ENCODE measurements at places on chromosomes 12 and 14.

- no peak for DNase-seq
These were observed 22.6 kb upstream of the KIF26A start for GRCh38 chr14:104115691-104116287.

- DNase-seq: peak; percentile 2
These were observed 5.5 kb downstream of the OR10AD1 start for GRCh38 chr12:48197549-48197970.

DNA sequence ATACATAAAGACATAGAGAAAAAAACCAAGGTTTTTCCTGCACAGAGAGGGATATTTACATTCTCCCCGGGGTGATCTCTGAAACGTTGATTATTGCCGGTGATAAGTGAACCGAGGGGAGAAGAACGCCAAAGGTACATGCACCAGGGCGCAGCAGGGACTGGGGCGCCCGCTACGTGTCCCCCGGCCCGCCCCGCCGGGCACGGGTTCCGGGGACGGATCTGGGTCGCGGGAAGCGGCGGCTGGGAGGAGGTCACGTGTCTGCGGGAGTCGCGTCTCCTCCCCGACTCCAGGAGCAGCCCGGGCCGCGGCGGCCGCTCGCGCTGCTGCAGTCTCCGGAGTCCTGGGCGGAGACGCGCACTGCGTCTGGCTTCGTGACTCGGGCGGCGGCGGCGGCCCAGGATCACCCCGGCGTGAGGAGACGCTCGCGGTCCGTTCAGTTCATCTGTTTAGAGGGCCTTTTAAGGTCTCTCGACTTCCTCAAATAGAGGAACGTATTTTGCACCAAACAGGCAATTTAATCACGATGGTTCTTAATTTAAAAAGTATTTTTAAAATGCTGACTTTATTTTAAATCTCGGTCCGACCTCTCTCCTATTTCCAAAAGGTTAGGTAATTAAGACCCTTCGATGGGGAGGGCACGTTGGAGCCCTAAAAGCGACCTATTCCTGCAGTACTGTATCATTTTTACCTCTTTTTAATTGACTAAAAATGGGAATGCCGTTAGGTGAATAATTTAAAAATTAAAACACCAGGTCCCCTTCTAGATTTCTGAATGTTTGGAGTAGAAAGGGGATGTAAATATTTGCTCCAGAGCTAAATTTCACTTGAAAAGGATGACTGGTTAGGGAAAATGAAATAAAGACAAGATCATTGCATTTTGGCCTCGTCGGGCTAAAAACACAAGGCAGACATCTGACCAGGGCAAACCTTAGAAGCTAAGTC is 1.8 kb upstream of the BHLHE41 start:
- no peak for DNase-seq

DNA sequence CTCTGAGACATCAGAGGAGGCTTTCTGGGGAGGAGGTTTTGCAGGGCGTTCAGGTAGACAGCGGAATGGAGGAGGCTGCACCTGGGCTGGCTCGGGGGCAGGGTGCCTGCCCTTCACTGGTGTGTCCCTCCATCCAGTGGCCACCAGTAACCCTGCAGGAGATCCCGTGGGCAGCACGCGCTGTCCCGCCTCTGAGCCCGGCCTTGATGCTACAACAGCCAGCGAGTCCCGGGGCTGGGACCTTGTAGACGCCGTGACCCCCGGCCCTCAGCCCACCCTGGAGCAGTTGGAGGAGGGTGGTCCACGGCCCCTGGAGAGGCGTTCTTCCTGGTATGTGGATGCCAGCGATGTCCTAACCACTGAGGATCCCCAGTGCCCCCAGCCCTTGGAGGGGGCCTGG is 10.0 kb upstream of the ADSS1 start:
- no peak for DNase-seq

- no peak for DNase-seq
These were observed 36.0 kb upstream of the DLK1 start for GRCh38 chr14:100690672-100691071.

GRCh38 chr12:109428037-109428629 is 49.0 kb downstream of the KCTD10 start:
- peak; percentile 57 for DNase-seq

DNA sequence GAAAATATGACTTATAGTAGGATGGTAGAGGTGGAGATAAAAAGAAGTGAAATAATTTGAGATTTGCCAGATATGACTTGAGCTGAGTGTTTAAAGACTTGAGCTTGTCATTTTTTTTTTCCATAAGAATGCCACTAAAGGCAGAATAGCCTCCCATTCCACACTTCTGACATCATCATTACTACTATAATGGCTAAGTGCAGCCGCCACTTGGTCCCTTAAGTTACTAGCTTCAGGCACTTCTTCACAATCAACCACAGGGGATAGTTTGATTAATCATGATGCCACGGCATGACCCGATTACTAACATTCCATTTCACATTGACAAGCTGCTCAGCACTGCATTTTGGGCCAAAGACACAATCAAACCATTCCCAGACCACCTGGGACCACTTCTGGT is 127.9 kb downstream of the EFCAB11 start:
- no peak for DNase-seq

DNA sequence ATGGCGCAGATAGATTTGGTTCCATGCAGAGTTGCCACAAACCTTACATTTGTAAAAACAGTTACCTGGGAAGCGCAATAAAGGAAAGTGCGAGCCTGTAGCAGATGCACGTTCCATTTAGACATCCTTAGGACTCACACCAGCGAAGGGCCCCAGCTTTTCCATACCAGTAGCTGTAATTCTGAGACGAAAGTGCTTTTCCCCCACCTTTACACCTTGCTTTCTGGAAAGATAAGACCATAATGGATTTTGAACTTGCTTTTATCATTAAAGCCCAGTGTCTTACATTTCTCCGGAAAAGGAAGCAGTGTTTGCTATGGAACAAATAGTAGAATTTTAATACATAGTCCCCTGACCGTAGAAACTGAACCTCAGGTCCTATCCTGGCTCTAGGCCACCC is 616 bp upstream of the CCDC77 start:
- DNase-seq: no peak

DNA sequence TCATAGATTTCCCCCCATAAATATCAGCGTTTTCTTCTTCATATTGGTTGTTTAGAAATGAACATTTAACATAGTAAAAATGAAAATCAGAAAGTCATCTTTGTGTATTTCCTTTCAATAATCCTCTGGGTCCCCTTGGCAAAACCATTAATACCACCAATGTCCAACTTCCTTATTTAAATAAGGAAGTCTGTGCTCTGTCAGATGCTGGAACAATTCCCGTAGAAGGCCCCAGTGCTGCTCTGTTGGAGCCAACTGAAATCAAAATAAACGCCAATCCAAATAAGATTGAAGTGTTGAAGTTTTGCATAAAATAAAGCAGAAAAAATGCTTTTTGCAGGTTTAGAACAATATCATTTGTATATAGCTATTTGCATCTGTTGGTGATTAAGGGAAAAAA is 93.1 kb downstream of the PPM1H start:
- DNase-seq: no peak

GRCh38 chr12:102439426-102440405 is 40.6 kb downstream of the IGF1 start:
- no peak for DNase-seq

- no peak for DNase-seq
These were observed 26.1 kb downstream of the SERPINA3 start for GRCh38 chr14:94638339-94638738.

GRCh38 chr12:58253663-58254062 is 312.3 kb downstream of the ATP23 start:
- DNase-seq: no peak

DNA sequence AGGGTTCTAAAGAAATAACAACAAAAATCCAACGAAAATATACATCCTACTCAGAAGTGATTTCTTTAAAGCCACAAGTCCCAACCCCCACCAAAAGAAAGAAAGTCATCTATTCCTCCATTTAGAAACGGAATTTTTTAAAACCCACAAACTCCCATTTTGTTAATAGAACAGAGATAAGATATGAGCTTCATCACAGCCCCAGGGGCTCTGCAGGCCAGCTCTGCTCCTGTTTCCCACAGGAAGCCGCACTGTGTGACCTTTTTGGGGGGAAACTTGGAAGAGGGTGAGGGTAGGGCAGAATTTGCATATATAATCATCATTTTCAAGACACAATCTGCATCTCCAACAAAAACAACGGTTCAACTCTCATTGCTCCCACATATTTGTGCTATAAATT is 2.8 kb downstream of the FBXL14 start:
- no peak for DNase-seq

DNA sequence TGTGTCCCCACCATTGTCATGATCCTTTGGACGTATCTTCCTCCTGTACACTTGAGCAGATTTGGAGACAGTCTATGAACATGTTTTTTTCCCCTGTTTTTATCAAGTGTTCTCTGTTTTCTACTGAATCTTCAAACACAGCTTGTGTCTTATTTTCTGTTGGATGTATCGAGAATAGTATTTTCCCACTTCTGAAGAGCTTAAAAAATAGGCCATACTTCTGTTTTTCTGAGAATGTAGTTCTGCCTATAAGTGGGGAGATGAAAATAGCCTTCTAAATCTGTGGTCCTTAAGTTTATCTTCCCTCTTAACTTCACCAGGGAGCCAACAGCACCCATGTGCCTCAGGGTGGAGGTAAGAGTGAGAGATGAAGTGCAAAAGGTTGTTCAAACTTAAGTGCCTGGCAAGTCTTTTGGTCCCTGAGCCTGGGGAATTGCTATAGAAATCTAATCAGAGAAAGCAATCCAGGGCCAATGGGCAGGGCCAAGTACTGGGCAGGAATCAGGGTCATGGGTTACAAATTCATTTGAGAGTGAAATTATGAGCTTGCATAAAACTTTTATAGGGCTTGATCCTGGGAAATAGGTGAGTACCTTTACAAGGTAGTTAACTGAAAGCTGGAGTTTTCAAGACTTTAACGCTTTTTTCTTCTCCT is 58.9 kb downstream of the ARF6 start:
- no peak for DNase-seq

- DNase-seq: no peak
These were observed 14.8 kb downstream of the ZBTB39 start for GRCh38 chr12:56991319-56992246.

DNA sequence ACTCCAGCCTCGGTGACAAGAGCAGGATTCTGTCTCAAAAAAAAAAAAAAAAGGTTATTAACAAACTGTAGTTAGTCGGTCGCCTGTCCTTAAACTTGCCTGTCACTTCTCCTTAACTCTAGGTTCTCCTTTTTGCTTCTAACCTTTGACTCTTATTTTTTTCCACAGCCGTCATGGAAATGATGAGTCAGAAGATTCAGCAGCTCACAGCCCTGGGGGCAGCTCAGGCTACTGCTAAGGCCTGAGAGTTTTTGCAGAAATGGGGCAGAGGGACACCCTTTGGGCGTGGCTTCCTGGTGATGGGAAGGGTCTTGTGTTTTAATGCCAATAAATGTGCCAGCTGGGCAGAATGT is 418 bp upstream of the MYG1 start:
- no peak for DNase-seq

DNA sequence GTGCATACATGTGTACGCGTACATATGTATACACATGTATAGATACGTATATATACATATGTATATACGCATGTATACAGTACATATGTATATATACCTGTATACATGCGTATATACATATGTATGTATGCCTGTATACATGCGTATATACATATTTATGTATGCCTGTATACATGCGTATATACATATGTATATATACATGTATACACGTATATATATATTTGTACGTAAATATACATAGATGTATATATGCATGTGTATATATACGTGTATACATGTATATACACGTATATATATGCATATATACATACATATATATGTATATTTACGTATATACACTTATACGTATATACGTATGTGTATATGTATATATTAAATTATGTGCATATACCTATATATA is 93.9 kb upstream of the ABCD2 start:
- no peak for DNase-seq

DNA sequence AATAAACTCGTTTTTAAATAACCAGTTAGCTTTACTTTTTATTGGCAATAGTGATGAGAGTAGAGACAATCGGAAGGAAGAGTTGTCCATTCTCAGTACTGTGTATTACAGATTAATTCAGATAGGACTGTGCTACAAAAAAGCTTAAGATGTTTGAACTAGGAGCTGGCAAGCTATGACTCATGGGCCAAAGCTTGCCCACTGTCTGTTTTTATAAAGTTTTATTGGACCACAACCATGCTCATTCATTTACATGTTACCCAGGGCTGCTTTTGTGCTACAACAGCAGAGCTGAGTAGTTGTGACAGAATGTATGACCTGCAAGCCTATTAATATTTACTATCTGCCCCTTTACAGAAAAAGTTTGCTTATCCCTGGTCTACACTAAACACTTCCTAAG is 19.4 kb downstream of the GNS start:
- DNase-seq: no peak

- no peak for DNase-seq
These were observed 164.9 kb downstream of the ANO4 start for GRCh38 chr12:100959481-100959880.

DNA sequence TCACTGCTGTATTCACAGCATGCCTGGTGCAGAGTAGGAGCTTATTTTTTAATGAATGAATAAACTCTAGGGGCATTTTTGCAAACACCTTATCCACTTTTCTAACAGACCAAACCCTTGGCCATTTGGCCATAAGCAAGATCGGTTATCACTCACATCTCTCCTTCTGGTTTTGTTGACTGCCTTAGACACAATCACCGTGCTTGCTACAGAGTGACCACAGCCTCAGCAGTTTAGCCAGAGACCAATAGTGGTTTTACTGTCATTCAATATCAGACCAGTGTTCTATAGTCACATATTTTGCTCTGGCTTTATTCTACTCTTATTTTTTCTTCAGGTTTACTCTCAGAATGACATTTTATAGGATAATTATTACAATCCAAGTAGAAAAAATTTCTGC is 2.2 kb downstream of the KLRB1 start:
- no peak for DNase-seq

DNA sequence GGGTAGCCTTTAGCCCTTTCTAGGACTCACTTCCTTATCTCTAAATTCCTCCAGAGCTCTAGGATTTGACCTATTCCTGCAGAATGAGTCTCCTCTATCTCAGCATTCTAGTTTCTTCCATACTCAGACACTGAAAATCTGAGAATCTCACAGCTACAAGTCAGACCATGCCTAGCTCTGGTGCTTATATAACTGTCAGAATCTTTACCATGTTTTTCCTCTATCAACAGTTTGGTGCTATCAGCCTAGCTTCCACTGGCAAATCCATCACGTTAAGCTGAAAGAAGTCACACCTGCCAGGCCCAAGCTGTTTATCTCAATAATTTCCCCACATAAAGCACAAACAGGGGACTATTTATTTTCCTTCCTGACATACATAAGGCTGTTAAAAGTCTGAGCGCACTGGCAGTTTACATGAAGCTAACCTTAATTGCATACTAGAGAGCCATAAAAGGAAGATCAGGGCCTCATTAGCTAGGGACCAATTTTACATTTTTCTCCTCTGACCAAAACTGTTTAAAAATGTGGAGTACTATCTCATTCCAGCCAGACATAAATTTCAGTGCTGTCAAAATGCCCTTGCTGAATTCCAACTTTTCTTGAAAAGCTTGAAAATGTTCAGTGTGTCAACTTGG is 270.5 kb downstream of the C12orf75 start:
- no peak for DNase-seq

- DNase-seq: no peak
These were observed 127.6 kb upstream of the TMCC3 start for GRCh38 chr12:94777936-94778335.

Data from NCI-H2029 treated with DMSO at 0.1 percent for 48 hours (cell line).